ENCODE measurements at places on chromosomes 5 and 9. TPM values are rescaled to one million over a fixed set of nuclear protein-coding genes. Genes with fewer than 3 reads are reported as not detected.

- DNase-seq, result no peak
Measured at GRCh38 chr5:134905246-134905996, 490 bp downstream of the PCBD2 start.

DNA sequence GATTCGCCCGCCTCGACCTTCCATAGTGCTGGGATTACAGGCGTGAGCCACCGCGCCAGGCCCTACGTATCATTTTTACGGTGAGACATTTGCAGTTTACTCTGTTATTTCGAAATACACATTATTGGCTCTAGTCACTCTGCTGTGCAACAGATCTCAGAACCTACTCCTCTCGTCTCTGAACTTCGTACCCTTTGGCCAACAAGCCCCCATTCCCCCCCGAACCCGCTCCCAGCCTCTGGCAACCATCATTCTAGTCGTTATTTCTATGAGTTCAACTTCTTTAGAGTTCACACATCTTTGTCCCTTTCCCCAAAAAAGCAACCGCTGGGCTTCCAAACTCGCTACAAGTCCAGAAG lies 735 bp downstream of the PTGR1 start:
- peak; percentile 5 for DNase-seq

- no peak for DNase-seq
Measured at GRCh38 chr9:71743882-71744281, 24.4 kb downstream of the CEMIP2 start.

DMRT3 gene
- not detected for total RNA-seq

DNA sequence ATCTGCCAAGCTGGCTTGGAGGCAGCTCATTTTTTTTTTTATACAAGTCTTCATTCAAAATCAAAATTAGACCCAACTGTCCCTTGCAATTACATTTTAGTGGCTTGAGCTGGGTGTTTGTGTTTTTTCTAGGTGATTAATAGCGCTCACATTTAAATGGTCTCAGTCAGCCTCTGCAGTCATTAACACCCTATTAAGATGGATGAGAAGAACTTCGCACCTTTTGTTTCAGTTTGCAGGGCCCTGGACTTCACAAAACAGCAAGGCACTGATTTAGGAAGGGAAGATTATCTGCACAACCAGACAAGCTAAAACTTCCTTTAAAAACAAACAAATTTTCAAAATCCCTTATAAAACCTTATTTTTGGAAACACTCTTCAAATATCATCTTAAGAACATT lies 374.8 kb downstream of the EFNA5 start:
- DNase-seq, result no peak

DNA sequence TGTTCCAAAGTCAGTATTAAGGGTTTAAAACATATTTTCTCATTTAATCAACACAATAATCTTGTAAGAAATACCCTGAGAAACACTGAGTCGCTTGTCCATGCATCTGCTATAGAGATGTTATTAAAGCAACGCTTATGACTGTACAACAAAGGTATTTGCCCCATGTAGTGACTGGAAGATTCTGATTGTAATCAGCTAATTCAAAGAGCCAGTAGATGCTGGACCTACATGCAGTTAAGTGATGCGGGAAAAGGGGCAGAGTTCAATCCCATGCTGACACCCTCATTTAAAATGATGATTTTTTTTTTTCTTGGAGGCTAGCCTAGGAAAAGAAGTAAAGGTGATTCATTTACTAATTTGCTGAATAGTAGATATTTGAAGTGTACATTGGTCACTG lies 149.3 kb upstream of the MTAP start:
- DNase-seq, result no peak

ATOSB gene
- 18.3 TPM for total RNA-seq

DNA sequence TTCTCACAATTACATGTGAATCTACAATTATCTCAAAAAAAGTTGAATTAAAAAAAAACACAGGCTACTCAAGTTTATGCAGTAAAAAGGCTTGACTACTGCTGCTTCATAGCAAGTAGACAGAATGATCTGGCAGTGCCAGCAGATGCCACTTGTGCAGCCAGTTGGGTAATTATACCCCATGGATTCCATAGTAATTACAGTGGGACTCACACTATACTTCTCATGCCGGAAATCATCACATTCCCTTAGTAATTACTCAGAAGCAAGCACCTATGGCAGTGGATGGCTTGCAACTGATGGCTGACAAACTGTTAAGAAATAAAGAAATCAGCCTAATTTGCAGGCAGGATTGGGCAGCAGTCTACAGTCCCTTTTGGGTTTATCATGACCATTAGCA lies 463.2 kb upstream of the KLF4 start:
- no peak for DNase-seq

DNA sequence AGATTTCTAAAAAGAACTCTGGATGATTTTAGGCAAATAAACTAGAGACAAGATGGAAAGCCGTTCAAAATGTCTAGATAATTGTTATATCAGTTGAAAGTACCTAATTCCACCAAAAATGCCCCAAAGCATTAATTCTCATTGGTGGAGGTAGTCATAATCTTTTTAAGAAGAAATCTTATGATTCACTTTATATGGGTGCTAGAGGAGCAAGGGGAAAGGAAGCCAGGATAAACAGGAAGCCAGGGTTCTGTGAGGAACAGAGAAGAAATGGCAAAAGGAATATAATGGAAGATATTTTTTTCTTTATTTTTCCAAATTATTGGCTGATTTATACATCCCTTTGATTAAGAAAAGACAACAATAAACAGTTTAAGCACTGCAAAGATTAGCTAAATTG lies 7.8 kb downstream of the YIPF5 start:
- no peak for DNase-seq

GCNT4 gene
- 0.34 TPM for total RNA-seq

TRIM7 gene
- total RNA-seq, result 4.8 TPM

GRCh38 chr5:22226423-22226822 lies 626.7 kb downstream of the CDH12 start:
- DNase-seq, result no peak

IFNA13 gene
- not detected for total RNA-seq

ZNG1C gene
- 5.9 TPM for total RNA-seq

DNA sequence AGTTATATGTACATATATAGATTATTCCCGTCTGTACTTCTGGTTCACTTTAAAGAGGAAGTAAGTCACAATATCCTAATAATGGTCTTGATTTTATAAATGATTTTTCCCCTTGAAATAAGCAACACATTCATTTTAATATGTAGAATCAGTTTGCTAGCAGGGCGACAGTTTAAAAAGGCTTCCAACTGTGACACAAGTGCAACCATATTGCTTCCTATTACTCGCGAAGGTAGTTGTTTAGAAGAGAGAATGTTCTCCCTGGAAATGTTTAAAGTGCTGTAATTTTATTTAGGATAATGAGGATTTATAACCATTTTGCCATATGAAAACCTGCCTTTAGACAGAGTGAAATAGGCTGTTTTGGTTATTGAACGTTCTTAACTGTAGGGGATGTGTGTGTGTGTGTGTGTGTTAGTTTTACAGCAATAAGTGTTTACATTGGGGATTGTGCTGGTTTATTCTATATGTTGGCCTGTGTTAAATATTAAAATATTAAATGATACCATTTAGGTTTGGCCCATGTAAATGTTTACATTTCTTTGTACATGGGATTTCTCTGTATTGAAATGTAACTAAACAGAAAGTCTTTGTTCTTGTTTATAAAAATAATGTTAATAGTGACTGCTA lies 138.3 kb downstream of the PBX3 start:
- DNase-seq, result no peak
